ENCODE measurements at places on chromosomes 11 and 22.

- no peak for DNase-seq
Measured at GRCh38 chr11:122304973-122305372, 189.0 kb upstream of the BLID start.

GRCh38 chr22:35335936-35336781 is 36.5 kb downstream of the TOM1 start:
- no peak for DNase-seq

- no peak for DNase-seq
Measured at GRCh38 chr11:123588117-123588863, 66.1 kb downstream of the SCN3B start.

DNA sequence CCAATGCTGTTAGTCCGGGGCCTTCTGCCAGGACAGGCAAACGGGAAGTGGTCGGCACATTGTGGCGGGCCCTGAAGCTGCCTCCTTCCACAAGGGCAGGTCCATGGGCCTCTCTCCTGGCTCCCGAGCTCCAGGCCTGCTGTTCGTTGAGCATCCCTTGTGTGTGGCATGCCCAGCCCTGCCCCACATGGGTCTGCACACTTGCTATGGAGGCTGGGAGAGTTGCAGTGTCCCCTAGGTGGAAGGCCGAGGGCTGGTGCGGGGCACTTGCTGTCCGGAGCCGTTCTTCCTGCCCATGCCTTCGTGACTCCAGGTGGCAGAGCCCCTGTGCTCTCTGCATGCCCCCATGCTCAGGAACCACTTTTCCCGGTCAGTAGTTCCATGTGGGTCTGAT is 26.0 kb upstream of the DGCR8 start:
- DNase-seq, result no peak

GRCh38 chr11:64607381-64607985 is 16.5 kb downstream of the SLC22A12 start:
- no peak for DNase-seq

DNA sequence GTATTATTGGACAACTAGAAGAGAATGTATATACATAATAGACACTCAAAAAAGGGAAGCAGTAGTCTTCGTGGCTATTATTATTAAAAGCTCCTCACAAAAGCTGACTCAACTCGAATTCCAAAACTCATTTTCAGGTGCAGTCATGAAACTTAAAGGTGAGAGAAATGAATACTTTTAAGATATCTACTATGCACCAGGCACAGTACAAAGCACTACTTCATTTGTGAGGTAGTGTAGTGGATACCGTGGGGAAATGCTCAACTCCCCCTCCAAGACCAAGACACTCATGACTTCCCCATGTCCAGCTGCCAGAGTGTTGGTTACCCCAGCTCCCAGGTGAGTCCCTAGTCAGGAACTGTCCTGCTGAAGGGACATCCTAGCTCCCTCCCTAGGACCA is 2.1 kb downstream of the SYN3 start:
- DNase-seq, result no peak

DNA sequence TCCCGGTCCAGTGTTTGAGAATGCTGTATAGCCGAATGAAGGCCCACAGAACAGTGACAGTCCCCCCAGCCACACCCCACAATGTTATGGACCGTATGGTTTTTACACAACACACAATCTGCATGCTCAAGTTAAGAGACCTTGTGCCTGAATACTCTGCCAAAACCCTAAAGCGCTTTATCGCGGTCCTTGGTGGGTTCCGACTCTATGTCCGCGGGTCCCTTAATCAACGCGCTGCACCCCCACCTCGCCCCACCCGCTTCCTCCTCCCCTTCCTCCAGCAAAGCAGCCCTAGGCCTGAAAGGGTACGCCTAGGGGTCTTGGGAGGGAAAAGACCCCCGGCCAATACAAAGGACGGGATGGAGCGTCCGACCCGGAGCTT is 442 bp downstream of the COPB1 start:
- DNase-seq, result no peak

DNA sequence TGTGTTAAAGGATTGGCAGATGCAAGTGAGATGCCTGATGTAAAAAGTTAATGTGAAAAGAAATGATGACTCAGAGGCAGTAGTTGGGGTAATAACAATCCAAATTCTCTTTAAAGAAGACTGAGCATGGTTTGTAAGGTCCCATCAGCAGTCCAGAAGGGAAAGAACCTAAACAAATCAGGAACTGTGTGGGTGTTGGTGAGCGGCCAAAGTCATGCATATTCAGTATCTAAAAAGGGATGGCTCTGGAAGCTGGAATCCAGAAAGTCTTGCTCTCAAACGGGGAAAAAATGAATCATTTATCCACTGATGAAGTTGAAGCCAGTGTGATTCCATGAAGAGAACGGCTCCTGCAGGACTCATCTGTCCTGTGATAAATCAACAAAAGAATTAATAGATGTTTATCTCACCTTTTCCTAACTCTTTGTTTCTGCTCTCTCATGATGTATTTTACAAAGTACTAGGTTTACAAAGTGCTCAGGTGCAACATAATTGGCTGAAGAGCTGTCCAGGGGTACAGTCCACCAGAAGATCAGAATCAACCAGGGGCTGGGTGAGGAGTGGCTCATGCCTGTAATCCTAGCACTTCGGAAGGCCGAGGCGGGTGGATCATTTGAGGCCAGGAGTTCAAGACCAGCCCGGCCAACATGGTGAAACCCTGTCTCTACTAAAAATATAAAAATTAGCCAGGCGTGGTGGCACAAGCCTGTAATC is 20.5 kb upstream of the SORL1-AS1 start:
- DNase-seq, result no peak

- DNase-seq, result no peak
Measured at GRCh38 chr22:36929621-36930020, 16.2 kb downstream of the CSF2RB start.

DNA sequence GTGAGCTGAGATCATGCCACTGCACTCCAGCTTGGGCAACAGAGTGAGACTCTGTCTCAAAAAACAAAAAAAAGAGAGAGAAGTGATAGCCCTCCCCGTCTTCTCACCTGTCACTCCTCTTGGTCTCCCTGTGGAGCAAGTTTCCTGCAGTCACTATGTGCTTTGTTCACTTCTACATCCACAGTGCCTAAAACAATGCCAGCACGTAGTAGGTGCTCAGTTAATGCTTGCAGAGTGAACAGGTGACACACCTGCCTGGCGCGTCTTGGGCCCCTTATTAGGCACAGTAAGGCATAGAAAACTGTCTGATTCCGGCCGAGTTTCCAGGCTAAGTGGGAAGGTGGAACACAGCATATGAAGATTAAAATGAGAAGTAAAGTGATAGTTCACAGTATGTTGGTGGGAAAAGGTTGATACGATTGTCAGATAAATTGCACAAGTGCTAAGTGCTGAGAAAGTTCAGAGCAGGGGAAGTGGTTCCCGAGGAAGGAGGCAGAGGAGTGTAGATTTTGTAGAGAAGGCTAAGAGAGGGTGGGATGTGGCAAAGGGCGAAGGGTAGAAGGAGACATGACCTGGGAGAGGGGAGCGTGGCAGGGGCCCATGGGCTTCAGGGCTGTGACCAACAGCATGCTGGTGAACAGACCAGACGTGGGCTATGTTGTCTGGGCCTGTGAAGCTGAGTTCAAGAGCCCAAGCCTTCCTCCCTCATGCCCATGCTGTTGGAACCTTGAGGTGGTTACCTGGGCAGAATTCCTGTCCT is 41.9 kb downstream of the BCR start:
- DNase-seq, result no peak

DNA sequence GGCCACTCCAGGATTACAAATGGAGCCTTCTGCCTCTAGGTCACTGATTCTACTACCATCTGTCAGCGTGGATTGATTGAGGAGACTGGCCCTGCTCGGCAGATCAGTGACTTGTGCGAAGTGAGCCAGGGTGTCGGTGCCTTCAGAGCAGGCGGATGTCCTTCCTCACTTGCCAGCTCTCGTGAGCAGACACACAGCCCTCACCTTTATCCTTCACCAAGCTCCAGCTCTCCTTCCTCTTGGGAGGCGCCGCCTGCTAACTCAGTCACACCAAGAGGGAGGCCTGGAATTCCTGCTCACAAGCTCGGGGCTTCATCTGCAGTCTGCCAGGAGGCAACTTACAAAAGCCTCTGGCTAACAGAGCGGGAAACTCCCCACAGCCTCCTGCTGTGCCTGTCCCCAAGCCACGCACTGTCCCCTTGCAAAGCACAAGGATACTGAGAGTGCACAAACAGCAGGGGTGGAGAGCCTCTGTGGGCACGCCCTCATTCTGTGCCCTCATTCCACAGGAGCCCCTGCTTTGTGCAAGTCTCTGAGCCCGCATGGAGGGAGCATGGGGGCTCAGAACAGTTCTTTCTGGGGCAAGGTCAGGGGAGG is 3.5 kb upstream of the TCF20 start:
- DNase-seq, result no peak

DNA sequence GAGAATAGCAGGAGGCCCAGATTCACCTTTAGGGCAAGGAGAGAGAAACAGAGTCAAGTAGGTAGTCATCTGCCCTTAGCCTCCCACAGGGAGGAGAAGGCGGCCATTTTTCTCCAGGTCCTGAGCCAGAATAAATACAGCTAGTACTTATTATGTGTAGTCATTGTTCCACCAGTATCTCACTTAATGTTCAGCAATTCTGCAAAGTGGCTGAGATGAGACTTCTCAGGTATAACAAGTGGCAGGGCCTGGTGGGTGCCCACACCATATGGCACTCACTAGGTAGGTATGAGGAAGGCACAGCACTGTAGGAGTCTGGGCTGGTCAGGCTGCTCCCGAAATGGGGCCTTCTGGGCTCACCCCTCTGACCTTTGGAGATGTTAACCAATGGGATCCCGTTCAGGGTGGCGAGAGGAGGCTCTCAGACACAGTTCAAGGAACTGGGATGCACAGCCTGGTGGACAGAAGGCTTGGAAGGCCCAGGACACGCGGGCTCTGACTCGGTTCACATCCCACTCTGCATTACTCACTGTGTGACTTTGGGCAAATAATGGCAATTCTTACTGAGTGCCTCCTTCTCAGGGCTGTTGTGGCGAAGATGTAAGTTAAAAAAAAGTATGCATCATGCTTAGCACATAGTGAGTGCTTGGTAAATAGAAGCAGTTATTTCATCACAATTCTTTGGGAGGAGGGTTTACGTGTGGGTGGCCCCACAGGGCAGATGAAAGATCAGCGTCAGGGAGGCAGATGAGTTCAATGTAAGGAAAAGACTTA is 25.1 kb downstream of the RTN4RL2 start:
- DNase-seq, result no peak

- no peak for DNase-seq
Measured at GRCh38 chr11:92123540-92123939, 101.1 kb upstream of the FAT3 start.

GRCh38 chr11:41879214-41879613 is 419.8 kb upstream of the LRRC4C start:
- no peak for DNase-seq

- DNase-seq, result no peak
Measured at GRCh38 chr11:125117429-125117828, 6.0 kb upstream of the TMEM218 start.

GRCh38 chr11:113928311-113928710 is 23.7 kb downstream of the HTR3B start:
- DNase-seq, result no peak

GRCh38 chr11:72649215-72649976 is 24.8 kb downstream of the PDE2A start:
- DNase-seq, result no peak

DNA sequence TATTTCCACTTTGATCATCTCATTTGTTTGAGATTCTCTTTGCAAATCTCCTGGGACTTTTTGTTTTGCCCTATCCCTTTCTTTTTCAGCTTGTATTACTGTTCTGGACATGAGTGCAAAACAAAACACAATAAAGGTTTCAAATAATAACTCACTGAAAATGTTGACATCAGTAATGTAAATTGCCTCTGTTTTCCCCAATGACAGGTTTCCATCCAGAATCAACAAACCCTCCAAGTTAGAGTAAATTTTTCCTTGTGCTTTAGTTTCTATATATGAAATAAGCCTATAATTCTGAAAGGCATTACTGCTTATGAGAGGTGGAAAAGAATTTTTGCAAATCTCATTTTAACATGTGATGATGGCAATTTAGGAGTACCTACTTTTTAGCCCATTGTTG is 187.0 kb upstream of the ANO3 start:
- no peak for DNase-seq

- no peak for DNase-seq
Measured at GRCh38 chr11:131331010-131331409, 39.4 kb upstream of the NTM start.

GRCh38 chr11:113447621-113448315 is 27.4 kb downstream of the DRD2 start:
- DNase-seq, result no peak

- DNase-seq, result peak; percentile 3
Measured at GRCh38 chr11:85717429-85717828, 31.4 kb upstream of the CCDC89 start.

Data from cerebellum (tissue), 4 donors.